NCI-H748 treated with DMSO at 0.1 percent for 48 hours (cell line): ENCODE measurements at places on chromosomes 6 and 20.
A peak's percentile ranks its signal among the peaks of the same experiment; 100 is the strongest.

GRCh38 chr6:155213611-155214372 is 50.0 kb upstream of the CLDN20 start:
- DNase-seq, result no peak

GRCh38 chr6:47741807-47742206 is 40.0 kb upstream of the OPN5 start:
- no peak for DNase-seq

DNA sequence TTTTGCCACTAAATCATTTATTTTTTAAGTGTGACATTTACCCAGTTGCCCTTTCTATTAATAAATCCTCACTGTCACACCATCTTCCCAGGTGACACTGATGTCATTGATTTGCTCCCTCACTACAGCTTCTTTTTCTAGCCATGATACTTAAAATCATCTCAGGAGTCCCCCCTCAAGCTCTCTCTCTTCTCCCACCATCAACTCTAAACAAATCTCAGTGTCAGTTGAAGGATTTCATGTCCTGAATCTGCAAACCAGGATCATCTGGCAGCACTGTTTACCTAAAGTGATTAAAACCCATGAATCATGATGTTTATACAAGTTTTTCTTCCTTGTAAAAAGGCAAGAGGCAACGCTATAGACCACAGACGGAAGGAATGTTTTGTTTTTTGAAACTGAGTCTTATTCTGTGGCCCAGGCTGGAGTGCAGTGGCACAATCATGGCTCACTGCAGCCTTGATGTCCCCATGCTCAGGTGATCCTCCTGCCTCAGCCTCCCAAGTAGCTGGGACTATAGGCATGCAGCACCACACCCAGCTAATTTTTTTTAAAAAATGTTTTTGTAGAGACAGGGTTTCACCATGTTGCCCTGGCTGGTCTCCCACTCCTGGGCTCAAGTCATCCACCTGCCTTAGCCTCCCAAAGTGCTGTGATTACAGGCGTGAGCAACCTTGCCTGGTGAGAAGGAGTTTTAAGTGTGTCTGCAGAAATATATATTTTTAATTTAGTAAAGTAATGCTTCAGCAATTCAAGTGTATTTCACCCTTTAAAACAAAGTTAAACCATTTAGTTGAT is 30.1 kb upstream of the SH3BGRL2 start:
- no peak for DNase-seq

DNA sequence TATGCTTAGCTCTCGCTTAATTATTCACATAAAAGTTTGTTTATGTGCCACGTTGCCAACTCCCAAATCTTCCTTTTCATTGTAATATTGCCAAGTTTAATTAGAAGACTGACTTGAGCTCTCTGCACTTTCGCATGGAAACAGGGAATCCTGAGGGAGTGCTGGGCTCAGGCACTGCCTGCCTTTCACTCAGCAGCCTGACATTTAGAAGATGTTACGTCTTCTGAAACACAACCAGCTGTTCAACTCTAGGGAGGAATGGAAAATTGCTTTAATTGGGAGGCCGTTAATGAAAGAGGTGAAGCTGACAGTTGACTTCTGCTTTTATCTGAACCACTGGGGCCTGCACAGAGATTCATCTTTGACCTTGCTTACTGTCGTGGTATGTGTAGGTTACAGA is 77.4 kb upstream of the MTHFD1L start:
- no peak for DNase-seq

- peak; percentile 77 for DNase-seq
Measured at GRCh38 chr6:2999618-3000557, at the start of gene NQO2. TSS of gene NQO2 (plus strand) at chr6:2999894. CDS start at chr6:3006553, 6,659 bp downstream.

GRCh38 chr20:8370774-8371173 is 238.7 kb downstream of the PLCB1 start:
- no peak for DNase-seq
